ENCODE measurements at places on chromosomes 7 and 10.

DNA sequence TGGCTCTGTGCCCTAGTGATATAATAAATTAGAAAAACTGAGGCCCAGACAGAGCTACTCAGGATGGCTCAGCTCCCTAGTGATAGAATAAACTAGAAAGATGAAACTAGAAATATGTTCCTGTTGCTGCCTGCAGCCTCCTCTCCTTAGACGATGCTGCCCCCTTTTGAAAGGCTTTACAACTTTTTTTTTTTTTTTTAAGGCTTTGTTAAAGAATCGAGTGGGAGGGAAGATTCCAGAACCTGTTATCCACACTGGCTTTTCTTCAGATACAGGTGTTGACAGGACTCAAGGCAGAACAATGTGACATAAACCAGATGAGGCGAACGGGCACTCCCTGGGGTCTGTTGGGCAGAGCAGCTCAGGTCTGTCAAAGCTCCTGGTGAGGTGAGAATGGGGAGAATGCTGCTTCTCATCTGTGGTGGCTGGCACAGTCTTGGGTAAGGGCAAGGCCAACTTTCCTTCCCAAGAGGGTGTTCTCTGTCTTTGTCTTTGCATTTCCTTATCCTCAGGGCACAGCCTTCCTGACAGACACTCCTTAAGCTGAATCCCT is 175.1 kb downstream of the COBL start:
- DNase-seq, result no peak

DNA sequence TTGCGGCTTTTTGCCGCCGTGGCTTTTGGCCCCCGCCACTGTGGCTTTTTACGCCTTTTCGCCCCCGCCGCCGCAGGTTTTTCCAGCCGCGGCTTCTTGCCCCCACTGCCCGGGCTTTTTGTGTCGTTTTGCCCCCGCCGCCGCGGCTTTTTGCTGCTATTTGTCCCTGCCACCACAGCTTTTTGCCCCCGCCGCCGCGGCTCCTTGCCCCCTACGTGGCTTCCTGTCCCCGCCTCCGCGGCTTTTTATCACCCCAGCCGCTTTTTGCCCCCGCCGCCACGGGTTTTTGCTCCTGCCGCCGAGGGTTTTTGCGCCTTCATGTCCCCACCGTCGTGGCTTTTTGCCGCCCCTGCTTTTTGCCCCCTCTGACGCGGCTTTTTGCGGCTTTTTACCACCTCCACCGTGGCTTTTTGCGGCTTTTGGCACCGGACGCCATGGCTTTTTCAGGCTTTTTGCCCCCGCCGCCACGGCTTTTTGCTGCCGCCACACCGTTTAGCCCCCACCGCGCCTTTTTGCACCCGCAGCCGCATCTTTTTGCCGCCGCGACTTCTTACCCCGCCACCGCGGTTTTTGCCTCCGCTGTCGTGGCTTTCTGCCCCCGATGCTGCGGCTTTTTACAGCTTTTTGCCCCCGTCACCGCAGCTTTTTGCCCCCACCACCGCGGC is 637.0 kb downstream of the ZNF716 start:
- no peak for DNase-seq

GRCh38 chr10:117993166-117993565 is 53.6 kb downstream of the RAB11FIP2 start:
- DNase-seq, result no peak

DNA sequence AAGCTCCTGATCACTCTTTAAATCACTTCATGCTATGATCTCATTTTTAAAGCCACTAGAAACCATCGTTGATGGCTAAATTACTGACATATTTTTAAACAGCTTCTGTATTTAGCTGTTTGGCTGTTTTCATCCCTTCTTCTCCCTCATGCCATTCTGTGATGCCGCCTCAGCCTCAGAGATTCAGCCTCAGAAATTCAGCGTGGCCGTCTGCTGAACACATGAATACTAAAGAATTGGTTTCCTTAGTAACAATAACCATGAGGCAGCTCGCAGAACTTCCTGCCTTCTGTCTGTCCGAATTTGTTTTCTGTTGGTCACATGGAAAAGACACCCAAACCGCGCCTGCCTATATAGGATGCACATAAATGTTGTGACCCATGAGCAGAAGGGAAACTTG is 31.0 kb upstream of the FZD1 start:
- no peak for DNase-seq

- no peak for DNase-seq
These were observed 213.0 kb downstream of the JAZF1 start for GRCh38 chr7:27967639-27968038.

DNA sequence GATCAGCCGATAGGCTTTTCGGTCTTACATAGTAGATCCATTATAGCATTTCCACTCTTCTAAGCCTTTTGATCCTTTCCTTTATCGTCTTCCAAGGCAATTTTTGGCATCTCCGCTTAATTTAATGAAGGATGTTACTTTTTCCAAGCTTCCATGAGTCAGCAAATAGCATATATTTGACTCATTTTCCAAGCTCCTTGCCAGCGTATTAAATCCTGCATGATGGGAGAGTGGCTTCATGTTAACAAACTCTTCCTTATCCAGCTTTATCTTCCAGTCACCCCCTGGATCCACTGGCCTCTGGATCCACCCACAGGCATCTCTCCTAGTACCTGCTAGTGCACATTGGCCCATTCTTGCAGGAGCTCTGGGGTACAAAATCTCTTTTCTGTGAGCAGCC is 13.0 kb downstream of the OR9A2 start:
- no peak for DNase-seq

- DNase-seq, result no peak
These were observed 26.5 kb upstream of the C10orf71 start for GRCh38 chr10:49272251-49273081.

GRCh38 chr10:101289541-101289940 is 60.3 kb upstream of the LBX1 start:
- no peak for DNase-seq

GRCh38 chr7:48337012-48337621 is 165.9 kb downstream of the ABCA13 start:
- DNase-seq, result no peak

DNA sequence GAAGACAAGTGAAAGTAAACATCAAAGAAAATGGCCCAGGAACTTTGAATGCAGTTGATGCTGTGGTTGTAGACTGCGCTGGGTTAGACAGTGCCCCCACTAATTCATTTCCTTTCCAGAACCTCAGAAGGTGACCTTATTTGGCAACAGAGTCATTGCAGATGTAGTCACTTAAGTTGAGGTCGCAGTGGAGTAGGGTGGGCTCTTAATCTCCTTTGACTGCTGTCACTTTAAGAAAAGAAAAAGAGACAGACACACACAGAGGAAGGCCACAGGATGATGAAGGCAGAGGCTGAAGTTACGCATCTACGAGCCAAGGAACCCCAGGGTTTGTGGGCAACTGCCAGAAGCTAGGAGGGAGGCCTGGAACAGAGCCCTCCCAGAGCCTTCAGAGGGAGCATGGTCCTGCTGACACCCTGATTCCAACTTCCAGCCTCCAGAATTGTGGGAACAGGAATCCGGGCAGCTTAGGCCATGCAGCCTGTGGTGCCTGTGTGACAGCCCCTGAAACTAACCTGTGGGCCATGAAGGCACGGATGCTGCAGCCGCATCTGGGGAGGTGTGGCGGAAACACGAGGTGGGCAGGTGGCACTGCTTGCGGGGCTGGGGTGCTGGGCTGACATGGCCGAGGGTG is 107.6 kb downstream of the PRKAG2 start:
- peak; percentile 17 for DNase-seq

DNA sequence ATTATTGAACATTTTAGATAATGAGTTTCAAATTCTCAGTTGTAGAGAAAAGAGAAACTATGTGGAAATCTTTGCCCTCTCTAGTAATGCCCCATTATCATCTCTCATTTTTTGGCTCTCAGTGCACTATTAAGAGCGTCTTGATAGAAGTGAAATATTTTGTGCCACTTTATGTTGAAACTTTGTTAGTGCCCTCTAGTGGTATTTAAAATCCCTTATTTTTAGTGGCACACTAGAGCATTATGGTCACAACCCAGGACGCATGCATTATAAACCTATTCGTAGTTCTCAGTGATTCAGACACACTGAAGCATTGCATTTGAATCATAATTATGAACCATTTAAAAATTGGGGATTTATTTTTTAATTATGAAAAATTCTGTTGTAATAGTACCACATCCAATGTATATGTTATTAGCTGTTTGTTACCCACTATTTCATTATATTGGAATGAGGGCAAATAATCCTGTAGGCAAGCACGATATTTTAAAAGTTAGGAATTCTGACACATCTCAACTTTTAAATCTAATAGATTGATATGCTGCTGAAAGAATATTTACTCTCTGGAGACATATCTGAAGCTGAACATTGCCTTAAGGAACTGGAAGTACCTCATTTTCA is 21.9 kb downstream of the PDCD4 start:
- DNase-seq, result no peak

DNA sequence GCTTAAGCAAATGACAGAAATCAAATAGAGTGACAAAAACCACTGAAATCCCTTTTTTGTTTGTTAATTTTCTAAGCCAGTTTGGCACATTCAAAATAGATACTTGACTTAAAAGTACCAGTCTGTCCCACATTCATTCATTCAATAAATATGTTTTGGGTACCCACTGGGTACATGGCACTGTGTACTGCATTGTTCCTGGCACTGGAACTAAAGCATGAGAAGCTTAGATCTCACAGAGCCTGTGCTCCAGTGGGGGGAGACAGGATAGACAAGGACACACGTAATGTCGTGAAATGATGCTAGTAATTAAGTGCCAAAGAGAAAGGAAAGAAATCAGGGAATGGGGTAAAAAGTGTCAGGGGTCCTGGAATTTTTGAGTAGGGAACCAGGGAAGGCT is 13.0 kb downstream of the MTURN start:
- DNase-seq, result no peak

- no peak for DNase-seq
These were observed 155.3 kb downstream of the SFMBT2 start for GRCh38 chr10:7255517-7255916.

- no peak for DNase-seq
These were observed 14.4 kb upstream of the STK17A start for GRCh38 chr7:43568529-43568928.

GRCh38 chr10:50577010-50577409 is 46.7 kb downstream of the SGMS1 start:
- DNase-seq, result no peak

GRCh38 chr10:17116193-17116592 is 13.4 kb downstream of the CUBN start:
- DNase-seq, result no peak

DNA sequence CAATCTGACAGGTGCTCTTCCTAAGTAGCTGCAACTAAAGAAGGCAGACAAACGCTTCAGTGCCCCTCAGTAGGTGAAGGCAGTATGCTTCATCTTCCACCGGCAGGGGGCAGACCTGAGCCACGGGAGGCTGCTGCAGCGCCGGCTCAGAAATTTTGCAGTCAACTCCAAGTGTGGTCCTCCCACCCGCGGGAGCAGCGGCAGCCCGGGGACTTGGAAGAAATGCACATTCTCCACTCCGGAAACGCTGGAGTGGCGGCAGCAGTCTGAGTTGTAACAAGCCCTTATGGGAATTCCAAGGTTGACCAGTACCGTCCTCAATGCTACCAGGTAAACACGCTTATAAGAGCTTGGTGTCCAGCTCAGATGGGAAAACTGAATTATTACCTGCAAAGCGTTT is 3.4 kb downstream of the IGFBP3 start:
- DNase-seq, result peak; percentile 64

GRCh38 chr7:80721883-80722615 is 83.6 kb downstream of the CD36 start:
- DNase-seq, result no peak

DNA sequence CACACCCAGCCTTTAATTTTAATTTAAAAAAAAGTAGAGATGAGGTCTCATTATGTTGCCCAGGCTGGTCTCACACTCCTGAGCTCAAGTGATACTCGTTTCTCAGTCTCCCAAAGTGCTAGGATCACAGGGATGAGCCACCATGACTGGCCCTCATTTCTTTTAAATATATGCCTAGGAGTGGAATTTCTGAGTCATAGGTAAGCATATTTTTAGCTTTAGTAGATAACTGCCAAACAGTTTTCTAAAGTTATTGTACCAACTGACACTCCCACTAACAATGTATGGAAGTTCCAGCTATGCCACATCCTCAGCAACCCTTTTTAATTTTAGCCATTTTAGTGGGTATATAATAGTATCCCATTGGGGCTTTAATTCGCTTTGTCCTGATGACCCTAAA is 13.8 kb upstream of the PPIF start:
- DNase-seq, result no peak

- DNase-seq, result no peak
These were observed 19.3 kb downstream of the TCAF1 start for GRCh38 chr7:143882604-143883078.

GRCh38 chr7:144410441-144410840 is 6.9 kb upstream of the NOBOX start:
- DNase-seq, result no peak

Data from CD4-positive, alpha-beta T cell (primary cell).